ENCODE measurements at places on chromosomes 5 and 9. TPM values are rescaled to one million over a fixed set of nuclear protein-coding genes. Genes with fewer than 3 reads are reported as not detected.

DNA sequence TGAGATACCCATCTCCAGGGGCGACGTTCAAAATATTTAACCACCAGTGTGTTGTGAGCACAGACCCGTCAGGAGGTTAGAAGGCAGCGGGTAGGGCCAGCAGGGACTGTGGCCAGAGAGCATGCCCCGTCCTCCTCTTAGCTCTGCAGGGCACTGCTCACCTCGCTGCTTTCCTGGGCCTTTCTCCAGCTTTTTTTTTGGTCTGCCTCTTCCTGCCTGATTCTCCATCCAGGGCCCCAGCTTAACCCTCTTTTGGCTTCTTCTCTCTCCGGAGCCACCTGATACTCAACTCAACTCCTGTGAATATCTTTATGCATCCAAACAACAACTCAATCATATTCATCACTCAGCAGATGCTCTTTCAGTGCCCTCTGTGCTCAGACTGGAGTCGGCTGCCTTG, 44.0 kb downstream of the TMOD1 start:
- H3K36me3 ChIP-seq = no peaks in the 10 kb centered on the region
- no peaks in the 10 kb centered on the region for H3K4me1 ChIP-seq
- no peak overlapping the region for H3K4me3 ChIP-seq
- no peak overlapping the region for H3K27ac ChIP-seq

The ZNF618 gene
- total RNA-seq = 35.1 TPM

DNA sequence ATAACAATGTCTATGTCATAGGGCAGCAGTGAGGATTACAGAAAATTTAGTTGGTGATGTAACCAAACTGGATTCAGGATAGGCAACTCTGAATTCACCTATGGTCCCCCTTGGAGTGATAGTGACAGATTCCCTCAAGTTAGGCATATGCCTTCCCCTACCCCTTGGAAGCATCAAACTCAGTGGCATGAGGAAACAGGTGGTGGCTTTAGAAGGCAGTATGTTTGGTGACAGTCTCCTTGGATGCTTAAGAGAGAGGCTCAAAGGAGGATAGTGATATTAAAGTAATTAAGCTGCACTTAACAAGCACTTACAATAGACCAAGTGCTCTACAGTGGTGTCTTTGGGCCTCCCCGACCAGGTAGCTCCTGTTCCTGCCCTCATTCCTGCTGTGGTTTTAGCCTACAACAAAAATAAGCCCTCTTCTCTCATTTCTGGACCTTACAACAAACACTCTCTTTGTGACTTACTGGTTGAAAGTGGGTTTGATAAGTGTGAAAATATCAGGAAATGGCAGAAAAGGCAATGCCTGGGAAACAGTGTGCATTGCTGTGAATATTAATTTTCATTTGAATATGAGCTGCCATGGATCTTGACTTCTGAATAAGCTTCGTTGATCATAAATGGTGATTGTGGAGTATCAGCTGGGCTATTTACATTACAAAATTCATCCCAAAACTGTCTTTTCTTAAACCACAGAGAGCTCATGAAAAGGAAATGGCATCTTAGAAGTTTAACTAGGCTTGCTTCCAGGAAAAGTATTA, 29.2 kb downstream of the NR4A3 start:
- H3K27ac ChIP-seq = no peak overlapping the region
- peaks cover 3% of the 10 kb centered on the region for H3K4me1 ChIP-seq
- no peak overlapping the region for H3K4me3 ChIP-seq
- H3K27me3 ChIP-seq = no peaks in the 10 kb centered on the region

GRCh38 chr9:7844242-7844641, 44.7 kb upstream of the DMAC1 start:
- H3K4me3 ChIP-seq = no peak overlapping the region
- no peaks in the 10 kb centered on the region for H3K36me3 ChIP-seq
- H3K27ac ChIP-seq = no peak overlapping the region

- no peaks in the 10 kb centered on the region for H3K27me3 ChIP-seq
- H3K4me1 ChIP-seq = peaks cover 39% of the 10 kb centered on the region
- H3K36me3 ChIP-seq = peaks cover 4% of the 10 kb centered on the region
- H3K4me3 ChIP-seq = no peak overlapping the region
These were observed 102.6 kb downstream of the DAB2IP start for GRCh38 chr9:121753802-121754654.

The GRM6 gene
- not detected for total RNA-seq

DNA sequence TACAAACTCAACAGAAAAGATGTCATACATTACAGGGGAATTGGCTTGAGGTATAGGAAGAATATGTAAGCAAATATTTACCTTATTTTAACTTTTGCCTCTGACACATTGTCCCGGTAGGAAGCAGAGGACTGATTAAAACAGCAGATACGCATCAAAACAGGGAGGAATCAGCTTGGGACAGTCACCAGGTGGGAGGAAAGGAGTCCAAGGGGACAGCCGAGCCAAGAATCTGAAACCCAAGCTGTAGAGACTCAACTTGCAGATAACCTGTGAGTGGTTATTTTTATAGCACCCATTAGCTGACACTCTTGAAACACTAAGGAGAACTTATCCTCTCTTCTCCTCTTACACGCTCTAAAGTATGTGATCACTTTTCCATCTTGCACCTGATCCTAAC, 22.3 kb downstream of the PDZD2 start:
- no peaks in the 10 kb centered on the region for H3K4me1 ChIP-seq
- H3K36me3 ChIP-seq = no peaks in the 10 kb centered on the region
- no peak for DNase-seq
- peaks cover 53% of the 10 kb centered on the region for H3K27me3 ChIP-seq
- no peak overlapping the region for H3K27ac ChIP-seq
- H3K4me3 ChIP-seq = no peak overlapping the region

The MYMK gene
- not detected for total RNA-seq

The SPATA31C1 gene
- not detected for total RNA-seq

DNA sequence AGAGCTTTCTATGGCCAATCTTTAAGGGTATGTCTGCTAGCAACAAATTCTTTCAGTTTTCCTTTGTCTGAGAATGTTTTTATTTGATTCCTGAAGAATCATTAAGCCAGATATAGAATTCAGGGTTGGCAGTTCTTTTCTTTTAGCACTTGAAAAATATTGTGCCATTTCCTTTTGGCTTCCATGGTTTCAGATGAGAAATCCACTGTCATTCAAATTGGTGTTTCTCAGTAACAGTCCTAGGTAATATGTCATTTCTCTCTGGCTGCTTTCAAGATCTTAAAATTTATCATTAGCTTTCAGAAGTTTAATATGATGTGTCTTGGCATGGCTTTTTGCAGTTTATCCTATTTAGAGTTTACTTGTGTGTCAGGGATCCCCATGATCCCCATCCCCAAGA, 67.7 kb downstream of the TEX10 start:
- H3K27me3 ChIP-seq = no peaks in the 10 kb centered on the region
- no peak overlapping the region for H3K4me3 ChIP-seq
- no peak for DNase-seq
- H3K4me1 ChIP-seq = no peaks in the 10 kb centered on the region

DNA sequence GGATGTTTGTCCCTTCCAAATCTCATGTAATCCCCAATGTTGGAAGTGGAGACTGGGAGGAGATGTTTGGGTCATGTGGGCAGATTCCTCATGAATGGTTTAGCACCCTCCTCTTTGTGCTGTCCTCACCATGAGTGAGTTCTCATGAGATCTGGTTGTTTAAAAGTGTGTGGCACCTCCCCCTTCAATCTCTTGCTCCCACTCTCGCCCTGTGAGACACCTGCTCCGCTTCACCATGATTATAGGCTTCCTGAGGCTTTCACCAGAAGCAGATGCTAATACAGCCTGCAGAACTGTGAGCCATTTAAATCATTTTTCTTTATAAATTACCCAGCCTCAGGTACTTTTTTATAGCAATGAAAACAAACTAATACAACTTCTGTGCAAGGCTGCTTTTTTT, 127.3 kb upstream of the CCDC152 start:
- H3K4me3 ChIP-seq = no peak overlapping the region
- H3K27me3 ChIP-seq = no peaks in the 10 kb centered on the region
- H3K36me3 ChIP-seq = no peaks in the 10 kb centered on the region
- no peaks in the 10 kb centered on the region for H3K4me1 ChIP-seq

GRCh38 chr9:123483191-123483803, 127.3 kb downstream of the CRB2 start:
- no peak overlapping the region for H3K27ac ChIP-seq
- no peak overlapping the region for H3K4me3 ChIP-seq
- no peak for DNase-seq
- H3K4me1 ChIP-seq = no peaks in the 10 kb centered on the region
- no peaks in the 10 kb centered on the region for H3K27me3 ChIP-seq

The UBE2B gene
- total RNA-seq = 114 TPM
